M059J (cell line): ENCODE measurements at places on chromosomes 13 and 19.
A peak's percentile ranks its signal among the peaks of the same experiment; 100 is the strongest.

GRCh38 chr19:29837448-29837981 is 25.7 kb downstream of the CCNE1 start:
- DNase-seq, result no peak

GRCh38 chr19:3881272-3882040 is 971 bp downstream of the ATCAY start:
- DNase-seq, result no peak

- no peak for DNase-seq
Measured at GRCh38 chr19:8396185-8396562, 6.0 kb downstream of the RAB11B start.

DNA sequence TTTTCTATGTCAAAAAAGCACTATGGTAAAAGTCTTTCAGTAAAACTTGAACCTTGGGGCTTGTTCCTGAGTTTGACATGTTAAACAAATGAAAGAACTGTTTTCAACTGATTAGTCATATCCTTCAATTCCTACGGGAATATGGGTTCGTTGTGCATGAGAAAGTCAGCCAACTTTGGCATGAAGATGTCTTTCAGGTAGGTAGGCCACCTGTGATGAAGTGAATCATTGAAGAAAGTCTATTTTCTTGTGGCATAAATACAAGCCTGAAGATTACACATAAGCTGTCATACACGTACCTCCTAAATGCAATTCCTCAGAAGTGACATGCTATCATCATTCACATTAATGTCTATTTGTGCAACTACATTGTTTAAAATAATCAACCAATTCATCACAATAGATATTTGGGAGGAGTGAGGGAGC is 513.0 kb downstream of the IRS2 start:
- peak; percentile 55 for DNase-seq

- DNase-seq, result no peak
Measured at GRCh38 chr19:11236324-11237301, 2.8 kb upstream of the ANGPTL8 start.
